Hematopoietic multipotent progenitor cell treated with erythropoietin and hydrocortisone succinate and interleukin-3 and kit ligand, for 4 days (in vitro differentiated cells): ENCODE measurements at places on chromosomes 5 and 9.

GRCh38 chr5:178080618-178081410 is 32.5 kb upstream of the N4BP3 start:
- no peak for DNase-seq

DNA sequence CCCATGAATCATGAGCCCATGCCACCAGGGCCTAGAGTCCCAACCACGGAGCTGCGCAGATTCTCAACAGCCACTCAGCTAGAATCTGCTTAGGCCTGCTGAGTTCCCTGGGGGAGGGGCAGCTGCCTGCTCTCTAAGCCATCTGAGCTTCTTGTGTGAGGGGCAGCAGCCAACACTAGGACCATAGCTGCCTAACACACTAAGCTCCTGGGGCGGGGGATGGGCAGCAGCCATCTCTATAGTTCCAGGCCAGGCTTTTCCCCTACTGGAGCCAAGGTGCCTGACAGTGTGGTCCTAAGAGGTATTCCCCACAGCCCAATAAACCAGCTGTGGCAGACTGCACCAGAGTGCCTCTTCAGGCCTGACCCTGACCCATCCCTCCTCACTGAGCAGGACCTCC is 255.9 kb upstream of the ACO1 start:
- no peak for DNase-seq

- DNase-seq: peak; percentile 29
Measured at GRCh38 chr9:33041432-33042188, 16.5 kb downstream of the DNAJA1 start.

DNA sequence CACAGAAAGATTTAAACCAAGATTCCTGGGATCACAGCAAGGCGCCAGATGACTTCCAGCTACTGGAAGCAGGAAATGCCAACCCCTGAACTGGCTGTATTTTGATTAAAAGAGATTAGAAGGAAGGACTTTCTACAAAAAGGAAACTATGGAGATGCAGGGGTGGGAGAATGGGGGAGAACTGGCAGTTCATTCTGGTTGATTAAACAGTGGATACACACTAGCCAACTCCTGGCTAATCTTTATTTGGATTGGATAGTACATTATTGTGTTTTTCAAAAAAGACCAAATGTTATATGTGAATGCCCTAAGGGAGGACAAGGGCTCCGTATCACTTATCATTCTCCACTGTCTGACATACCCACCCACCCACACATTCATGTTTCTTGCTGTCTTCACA is 93.2 kb downstream of the CDO1 start:
- no peak for DNase-seq

DNA sequence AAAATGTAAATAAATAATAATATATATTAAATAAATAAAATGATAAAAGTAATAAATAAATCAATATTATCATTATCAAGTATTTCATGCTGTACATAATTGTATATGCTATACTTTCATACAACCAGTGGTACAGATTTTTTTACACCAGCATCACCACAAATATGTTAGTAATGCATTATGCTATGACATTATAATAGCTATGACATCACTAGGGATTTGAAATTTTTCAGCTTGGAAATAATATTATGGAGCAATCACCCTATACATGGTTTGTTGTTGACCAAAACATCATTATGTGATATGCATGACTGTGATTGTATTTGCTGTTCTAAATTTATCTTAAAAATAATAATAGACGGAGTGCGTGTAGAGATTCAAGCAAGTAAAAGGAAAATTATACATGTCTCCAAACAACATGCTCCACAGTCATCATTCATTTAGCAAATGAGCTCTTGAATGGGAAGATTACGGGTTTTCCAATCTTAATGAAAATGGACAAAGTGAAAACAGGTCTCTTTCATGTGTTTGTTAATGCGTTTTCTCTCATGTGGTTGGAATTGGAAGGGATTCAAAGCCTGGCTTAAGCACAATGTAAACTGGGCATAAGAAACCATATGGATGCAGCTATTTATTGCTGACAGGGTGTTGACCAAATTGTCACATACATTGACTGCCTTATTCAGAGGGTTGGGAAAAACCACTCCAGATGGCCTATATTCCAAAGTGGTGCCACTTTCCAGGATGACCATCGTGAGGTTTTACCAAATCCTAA is 643.0 kb upstream of the RGMB start:
- DNase-seq: no peak

- no peak for DNase-seq
Measured at GRCh38 chr5:142404046-142404477, 79.2 kb upstream of the SPRY4 start.

- DNase-seq: no peak
Measured at GRCh38 chr9:136868644-136869043, 2.5 kb upstream of the EDF1 start.

DNA sequence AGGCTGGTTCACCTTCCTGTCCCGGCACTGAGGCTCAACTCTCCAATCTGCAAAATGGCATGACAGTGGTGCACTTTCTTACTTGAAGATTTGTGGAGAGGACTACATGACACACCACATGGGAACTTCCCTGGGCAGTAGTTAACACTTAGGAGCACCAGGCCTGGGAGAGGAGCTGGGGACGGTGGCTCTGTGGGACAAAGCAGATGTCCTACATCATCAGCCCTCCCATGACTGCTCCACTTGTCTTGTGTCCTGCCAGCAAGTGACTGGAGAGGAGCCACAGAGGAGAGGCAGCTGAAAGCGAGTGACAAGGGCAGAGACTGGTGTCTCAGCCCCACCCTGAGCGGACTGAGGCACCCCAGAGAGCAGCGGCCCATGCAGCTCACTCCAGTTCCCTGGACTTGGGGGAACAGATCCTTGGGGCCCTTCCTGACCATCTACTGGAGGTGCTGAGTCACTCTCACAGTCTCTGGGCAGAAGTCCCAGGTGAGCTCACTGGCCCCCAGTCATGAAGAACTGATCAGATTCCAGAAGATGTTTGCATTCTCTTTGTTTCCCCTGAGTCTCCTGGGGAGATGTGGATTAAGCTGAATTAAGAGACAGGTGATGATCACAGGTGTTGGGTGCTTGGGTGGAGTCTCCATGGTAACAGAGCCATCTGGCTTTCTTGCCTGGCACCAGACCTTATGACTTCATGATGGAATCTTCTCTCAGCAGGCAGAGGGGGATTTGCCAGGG is 13.2 kb upstream of the SLC25A48 start:
- DNase-seq: no peak

DNA sequence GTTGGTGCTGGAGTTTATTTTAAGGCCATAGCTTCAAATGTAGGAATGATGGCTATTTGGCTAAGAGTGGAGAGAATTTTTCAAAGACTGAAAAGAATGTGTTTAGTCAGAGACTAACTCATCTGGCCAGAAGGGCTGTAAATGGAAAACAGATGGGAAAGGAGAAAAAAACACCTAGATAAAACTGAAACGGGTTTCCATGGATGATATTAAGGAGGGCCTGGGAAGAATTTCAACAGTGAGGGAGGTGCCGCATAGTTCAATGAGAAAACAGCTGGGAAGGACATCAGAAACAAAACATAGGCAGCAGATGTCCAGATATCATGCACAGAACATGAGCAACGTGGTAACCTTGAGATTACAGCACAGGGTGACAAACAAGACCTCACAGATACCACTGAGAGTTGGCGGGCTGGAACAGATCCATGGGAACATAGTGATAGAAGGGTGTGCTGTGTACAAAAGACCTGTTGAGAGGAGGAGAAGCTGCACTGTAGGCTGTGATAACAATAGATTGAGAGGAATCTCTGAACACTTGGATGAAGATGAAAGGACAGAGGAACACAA is 31.2 kb upstream of the RAD23B start:
- peak; percentile 29 for DNase-seq

DNA sequence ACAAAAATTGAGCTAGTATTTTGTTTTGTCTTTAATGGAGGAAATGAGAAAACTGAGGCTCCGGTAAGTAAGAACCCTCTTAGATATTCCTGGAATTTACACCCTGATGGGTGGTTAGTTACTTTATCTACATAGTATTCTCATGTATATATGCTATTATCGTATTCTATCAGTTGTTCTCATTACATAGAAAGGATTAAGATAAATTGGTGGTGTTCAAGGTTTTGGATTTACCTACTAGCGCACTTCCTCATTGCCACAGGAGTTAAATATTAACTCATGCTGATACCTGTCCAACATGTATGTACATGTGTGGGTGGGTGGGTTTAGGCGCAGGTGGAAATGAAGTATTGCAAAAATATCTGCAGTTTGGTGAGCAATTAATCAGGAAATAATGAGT is 61.1 kb upstream of the IFNE start:
- no peak for DNase-seq

GRCh38 chr5:87185838-87186237 is 81.8 kb upstream of the RASA1 start:
- no peak for DNase-seq

DNA sequence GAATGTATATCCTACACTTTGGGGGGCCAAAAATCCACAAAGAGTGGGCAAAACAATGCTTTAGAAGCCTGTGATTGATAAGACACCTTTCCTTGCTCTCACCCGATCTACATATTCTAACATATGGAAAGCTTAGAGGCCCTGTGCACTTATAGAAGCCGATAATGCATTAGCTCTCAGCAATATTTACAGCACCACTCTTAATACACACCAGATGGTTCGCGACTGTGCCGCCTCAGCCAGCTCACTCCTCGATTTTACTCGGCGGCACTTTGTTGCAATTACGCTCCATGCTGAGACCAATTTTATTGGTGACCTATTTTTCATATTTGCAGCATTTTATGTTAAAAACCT is 18.8 kb downstream of the NR2F1 start:
- no peak for DNase-seq

DNA sequence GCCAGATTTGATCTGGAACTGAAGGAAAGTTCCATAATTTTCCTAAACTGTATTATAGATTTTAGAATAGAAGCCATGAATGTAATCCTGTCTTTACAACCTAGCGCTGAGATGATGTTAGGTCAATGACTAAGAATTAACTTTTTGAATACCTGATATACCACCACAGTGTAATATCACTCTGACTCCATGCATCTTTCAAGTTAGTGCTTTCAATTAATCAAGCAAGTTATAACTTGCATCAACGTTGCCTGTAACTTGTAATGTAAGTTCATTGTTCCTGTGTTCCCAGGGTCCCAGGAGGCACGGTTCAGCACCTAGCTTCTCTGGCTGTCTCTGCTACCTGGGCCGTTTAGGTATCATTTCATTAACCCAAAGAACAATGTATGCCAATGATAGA is 139.3 kb downstream of the CSNK1G3 start:
- no peak for DNase-seq

DNA sequence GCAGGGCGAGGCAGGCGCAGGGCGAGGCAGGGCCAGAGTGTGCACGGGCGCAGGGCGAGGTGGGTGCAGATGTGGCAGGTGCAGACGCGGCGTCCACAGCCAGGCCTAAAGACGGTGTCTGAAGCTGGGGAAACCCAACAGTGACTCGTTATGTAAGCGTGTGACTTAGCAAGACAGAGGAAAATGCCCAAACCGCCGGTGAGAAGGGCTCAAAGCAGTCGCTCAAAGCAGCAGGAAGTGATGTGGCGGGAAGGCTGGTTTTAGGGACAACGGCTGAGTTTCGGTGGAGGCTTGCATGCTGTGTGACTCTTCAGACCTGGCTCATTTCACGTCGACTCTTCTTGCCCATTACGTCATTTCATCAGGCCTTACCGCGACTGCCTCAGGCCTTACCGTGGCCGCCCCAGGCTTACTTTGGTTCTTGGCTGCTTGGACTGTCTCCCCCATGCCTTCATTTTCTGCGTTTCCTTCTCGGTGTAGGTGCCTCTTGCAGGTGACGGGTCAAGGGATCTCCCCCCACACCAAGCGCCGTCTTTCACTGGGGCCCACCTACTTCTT is 50.5 kb upstream of the EXOC3 start:
- peak; percentile 93 for DNase-seq

DNA sequence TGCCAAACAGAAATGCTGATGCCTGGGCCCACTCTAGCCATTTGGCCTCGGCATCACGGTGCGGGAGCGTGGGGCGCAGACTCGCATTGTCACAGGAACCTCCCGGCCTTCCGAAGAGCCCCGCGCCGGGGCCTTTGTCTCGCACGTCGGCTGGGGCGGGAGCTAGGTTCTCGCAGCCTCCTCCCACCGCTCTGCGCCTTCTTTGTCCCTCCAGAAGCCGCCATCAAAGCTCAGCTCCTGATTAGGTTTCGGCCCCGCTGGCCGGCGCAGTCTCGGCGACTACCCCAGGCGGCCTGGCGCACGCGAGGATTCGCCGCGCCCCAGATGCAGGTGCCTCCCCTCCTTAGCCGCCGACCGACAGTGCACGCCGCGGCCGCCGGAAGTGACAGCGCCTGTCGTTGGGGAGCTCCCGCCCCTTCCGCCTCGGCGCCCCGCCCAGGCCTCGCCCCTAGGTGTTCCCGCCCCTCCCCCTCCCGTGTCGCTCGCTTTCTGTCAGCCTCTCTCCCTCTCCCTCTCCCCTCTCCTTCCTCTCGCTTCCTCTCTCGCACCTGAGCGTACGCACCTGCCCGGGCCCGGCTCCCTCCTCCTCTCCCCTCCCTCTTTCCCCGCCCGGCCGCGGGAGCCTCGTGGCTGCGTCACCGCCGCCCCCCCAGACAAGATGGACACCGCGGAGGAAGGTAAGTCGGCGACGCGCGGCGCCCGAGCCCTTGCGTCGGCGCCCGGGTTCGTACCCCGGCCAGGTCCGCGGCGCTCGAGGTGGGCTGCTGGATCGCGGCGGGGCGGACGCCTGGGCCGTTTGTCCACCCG is at the start of gene MARCHF6:
Gene MARCHF6, plus strand, starts transcription at position 455 of the 807 bp plus-strand sequence. Its CDS starts 204 bp downstream, at position 659.
- peak; percentile 97 for DNase-seq

- DNase-seq: no peak
Measured at GRCh38 chr5:2156358-2157059, 273.8 kb upstream of the IRX4 start.

GRCh38 chr9:93436655-93437407 is 14.7 kb upstream of the FAM120A start:
- no peak for DNase-seq

GRCh38 chr5:88827997-88828396 is 55.0 kb downstream of the MEF2C start:
- DNase-seq: no peak

DNA sequence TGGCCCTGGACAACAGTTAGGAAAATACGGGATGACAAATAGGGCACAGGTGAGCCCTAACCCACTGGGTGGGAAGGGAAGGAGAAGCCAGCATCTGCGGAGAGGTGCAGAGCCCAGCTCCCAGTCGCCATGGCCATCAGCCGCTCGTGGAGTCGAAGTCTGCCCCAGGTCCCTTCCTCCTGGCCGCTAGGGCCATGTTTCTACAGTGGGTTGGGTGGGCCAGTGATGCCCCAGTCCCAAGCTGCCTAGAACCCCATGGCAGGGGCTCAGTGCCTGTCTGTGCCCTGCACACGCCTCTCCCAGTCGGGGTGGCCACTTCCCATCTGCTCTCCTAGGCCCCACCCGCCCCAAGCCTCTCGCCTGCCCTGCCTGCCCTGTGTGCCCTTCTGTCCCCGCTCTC is 34.8 kb downstream of the OLFM1 start:
- DNase-seq: no peak

- no peak for DNase-seq
Measured at GRCh38 chr5:1466631-1467265, 21.5 kb upstream of the SLC6A3 start.

DNA sequence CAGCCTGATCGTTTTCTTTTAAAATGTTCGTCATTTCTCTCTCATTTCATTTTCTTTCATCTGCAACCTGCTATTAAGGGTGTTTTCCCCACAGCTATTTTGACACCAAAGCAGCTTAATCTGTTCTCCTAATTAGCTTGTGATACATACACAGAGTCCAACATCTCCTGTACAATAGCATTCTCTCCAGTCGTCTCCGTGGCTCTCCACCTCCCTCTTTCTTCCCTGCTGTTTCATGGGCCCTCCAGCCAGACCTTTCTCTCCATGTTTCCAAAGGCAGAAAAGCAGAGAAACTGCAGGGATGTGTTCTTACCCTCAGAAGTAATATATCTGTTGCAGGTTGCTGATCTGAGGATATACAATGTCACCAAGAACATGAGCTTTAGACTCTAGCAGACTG is 88.8 kb upstream of the SPOCK1 start:
- DNase-seq: no peak

GRCh38 chr9:137828527-137829259 is 48.9 kb upstream of the CACNA1B start:
- peak; percentile 60 for DNase-seq
